LNCaP clone FGC (cell line): ENCODE measurements at places on chromosomes 7 and 10.
A peak's percentile ranks its signal among the peaks of the same experiment; 100 is the strongest.

DNA sequence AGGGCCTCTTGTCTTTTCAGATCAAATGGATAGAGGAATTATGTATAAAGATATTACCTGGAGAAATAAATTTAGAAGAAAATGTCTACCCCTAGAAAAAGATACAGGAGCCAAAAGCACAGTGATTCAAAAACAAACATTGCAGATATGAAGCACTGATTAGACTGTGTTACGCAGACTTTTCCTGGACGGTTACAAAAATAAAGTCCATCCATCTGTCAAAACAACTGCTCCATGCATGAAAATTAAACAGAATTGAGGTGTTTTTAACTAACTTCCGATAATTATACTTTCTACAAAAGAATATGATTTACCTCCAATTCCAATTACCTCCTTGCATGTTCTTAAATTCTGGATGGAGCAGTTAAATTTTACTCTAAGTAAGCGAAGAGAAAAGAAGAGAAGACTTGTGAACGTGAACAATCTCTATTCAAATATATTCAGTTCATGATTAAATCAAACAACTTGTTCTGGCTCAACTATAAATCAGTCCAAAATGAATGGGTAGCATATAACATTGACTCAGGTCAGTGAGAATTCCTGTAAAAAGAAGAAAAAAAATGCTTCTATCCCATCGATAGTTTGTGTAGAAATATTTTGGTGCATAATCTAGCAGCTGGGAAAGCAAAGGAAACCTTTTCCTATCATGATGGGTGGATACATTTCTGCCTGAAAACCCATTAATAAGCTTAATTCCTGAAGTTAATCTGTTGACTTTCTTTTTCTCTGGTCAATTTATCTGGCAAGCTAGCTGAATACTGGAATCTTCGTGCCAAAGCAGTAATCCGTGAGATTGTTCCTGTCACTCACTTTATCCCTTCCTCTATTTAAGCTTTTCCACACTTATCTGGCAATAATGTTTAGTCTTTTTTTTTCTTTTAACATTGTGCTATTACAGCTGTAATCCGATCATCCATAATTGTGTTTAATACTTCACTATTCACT, 80.4 kb downstream of the SEMA3A start:
- DNase-seq = no peak

GRCh38 chr10:122301055-122301810, 30.1 kb downstream of the BTBD16 start:
- DNase-seq = no peak

DNA sequence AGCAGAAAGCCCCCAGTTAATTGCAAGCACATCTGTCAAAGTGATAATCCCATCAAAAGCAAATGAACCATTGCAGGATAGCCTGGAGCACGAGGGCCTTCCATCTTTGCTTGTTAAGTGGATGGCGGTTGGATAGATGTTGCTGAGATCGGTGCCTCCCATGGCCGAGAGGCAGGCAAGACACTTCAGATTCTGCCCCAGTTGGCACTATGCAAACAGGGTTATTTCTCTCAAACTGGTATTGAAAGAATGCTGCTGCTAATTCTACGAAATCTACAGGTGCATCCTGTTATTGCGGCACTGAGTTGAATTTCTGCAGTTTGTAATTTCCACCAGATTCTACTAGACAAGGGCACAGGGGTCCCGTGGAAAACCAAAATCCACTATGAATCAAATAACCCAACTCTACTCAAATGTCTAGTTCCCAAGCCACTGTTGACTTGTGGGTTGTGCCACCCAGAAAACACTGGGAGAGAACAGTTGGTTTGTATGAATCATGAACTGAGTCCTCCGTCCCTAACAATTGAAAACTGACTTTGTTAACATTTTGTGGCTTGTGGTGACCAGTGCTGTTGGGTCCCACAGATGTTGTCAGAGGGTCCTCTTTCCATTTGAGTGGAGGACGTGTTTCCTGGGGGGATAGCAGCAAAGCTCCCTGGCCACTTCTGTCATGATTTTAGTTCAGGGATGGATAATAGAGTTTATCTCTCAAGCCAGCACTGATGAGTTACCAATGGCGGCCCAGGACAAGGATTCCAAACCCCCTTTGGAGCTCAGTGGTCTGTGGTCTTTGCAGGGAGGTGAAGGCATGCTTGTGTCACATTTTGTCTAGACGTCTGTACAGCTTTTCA, 7.1 kb upstream of the IL2RA start:
- DNase-seq = no peak

DNA sequence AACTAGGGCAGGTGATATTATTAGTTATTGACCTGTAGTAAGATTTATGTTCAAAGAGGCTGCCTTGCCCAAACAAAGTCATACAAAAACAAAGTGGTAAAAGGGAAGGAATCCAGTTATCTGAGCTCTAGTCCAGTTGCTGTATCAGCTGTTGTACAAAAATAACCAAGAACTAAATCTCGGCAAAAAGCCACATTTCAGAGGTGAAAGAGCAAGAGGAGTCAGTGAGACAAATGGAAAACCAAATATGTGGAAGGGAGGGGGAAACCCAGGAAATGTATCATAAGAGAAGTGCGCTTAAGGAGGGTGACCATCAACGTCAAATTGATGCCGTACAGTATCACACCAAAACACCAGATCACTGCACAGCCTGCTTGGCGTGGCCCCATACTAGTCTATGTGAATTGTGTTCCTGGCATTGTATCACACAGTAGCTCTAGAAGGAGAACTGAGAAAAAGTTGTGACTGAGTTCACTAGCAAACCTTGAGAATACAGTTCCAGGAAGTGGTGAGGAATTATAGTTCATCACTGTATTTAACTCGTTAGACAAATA, 6.4 kb downstream of the AGBL3 start:
- no peak for DNase-seq

DNA sequence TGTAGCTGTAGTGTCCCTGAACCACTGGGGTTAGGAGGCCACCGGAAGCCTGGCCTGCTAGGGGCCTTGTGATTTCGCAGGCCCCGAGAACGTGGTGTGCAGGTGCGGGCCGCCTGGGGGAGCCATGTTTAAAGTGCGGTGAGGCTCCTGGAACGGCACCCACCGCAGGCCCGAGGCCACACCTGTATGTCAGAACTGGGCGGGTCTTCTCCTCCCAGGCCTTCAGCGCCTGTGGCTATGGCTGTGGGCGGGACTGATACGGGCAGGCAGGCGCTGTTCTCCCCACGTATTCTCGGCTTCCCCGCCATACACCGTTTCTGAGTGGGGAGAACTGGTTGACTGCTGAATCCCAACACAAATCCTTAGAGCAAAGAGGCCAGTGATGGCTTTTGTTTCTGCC, 74.8 kb downstream of the DNAJB6 start:
- DNase-seq = no peak

DNA sequence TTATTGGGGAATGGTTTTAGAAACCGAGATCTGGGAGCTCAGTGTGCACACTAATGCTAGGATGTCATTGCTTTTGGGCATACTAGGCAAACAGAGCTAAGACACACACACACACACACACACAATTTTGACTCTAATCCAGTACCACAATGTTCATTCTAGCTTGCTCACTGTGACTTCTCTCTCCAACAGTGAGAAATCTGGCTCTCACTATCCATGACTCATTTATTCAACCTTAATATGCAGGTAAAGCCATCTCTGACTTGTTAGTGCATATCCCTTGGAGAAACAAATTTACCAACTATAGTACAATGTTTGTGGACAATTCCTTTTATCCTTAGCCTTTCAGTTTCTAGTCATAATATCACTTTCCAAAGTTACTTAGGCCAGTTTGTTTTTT, 5.9 kb upstream of the BMS1 start:
- no peak for DNase-seq

- DNase-seq = no peak
Measured at GRCh38 chr7:104366390-104366789, 38.0 kb downstream of the LHFPL3 start.

GRCh38 chr10:76051007-76051936, 619.8 kb downstream of the LRMDA start:
- DNase-seq = peak; percentile 96
